GM20000 (cell line): ENCODE measurements at places on chromosomes 5 and 9.

DNA sequence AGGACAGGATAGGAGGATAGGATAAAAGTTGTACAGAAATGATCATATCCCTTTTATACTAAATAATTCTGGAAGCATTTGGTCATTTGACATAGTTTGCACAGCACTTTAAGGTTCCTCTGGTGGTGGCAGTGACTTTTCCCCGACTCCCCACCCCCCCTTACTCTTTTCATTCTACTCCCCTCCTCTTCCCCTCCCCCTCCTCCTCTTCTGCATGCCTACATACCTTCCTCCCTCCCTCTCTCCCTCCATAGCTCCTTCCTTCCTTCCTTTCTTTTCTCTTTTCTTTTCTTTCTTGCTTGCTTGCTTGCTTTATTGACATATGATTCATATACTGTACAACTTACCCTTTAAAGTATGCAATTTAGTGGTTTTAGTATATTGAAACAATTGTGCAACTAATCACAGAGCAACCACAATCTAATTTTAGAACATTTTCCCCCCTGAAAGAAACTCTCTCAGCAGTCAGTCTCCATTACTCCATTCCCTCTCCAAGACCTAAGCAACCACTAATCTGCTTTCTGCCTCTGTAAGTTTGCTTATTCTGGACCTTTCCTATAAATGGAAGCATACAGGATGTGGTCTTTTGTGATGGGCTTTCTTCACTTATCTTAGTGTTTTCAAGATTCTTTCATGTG, 159.0 kb downstream of the HACD4 start:
- no peak for DNase-seq

GRCh38 chr5:20055301-20055700, 67.3 kb upstream of the CDH18 start:
- DNase-seq = no peak

GRCh38 chr9:133959171-133959570, 33.0 kb downstream of the VAV2 start:
- no peak for DNase-seq

DNA sequence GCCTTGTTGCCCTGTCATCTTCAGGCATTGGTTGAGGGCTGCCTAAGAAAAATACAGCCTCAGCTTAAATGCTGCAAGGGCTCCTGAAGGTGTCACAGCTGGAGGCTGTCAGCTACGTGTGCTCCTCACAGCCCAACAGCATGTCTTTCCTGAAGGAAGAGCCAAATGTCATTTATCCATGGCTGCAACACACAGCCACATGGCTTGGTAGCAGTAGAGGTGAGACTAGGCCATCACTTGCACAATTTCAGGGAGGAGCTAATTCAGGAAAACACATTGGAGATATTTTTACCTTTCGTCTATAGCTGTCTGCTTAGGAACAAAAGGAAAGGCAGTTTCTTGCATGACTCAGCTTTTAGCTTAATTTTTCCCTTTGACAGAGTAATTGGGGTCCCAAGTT, 260.7 kb downstream of the SYK start:
- no peak for DNase-seq

DNA sequence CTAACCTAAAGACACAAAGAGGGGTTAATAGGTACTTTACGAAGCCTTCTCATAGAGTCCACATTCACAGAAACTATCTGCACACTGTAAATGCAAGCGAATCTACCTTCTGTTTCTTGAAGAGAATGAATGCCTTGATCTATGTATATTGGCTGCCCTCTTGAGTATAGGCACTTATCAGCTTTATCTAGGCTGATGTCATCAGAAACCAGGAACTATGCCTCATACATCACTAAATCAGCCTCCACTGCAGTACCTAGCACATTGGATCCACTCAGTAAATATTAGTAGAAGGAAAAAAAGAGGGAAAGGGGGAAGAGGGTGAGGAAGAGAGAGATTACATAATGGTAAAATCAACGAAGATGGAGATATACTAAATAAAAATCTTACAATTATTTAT, 477.1 kb downstream of the CAAP1 start:
- no peak for DNase-seq

DNA sequence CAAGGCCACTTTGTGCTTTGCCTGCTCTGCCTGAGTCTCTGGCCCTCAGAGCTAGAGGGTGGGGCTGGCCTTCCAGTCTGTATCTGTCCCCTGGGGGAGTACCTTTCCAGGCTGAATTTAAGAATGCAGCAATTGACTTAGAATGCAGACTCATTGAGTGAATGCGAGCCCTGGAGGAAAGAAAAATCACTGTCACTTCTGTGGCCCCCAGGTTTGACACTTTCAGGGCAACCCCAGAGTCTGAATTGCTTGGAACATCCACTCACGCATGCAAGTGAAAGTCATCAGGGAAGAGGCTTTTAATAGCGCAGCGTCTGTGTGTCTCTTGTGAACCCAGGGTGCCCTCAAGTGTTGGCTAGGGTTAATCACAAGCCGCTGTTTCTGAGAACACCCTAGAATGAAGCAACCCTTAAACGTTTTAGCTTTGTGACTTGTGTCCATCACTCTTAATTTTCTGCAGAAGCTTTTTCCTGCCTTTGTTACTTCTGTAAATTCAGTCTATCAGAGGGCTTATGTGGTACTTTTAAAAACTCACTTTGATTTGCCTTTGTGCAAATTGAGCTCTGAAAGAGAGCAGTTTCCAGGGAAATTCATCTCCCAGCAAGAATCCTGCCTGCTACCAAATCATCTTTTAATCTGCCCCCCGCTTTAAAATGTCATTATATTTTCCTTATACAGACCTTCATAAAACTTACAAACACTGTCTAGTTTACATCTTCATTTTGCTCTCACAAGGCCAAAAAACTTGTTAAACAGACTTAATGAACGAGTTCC, 146.8 kb upstream of the IQGAP2 start:
- DNase-seq = peak; percentile 67

- no peak for DNase-seq
Observed at GRCh38 chr9:84297162-84297821, 43.3 kb downstream of the SLC28A3 start.

DNA sequence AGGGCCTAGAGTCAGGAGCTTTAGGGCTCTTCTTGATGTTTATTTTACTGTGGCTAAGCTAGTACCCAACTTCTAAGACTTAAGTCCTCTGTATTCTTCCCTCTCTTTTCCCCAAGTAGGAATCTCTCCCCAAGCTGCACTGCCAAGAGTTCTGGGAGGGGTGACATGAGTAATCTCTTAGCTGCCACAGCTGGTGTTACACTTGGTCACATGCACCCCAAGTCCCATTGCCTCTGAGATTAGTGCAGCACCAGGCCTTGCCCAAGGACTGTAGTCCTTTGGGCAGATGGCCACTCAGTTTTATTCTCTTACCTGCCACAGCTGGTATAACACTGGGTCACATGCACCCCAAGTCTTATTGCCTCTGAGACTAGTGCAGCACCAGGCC, 114.7 kb upstream of the RIOK2 start:
- no peak for DNase-seq

DNA sequence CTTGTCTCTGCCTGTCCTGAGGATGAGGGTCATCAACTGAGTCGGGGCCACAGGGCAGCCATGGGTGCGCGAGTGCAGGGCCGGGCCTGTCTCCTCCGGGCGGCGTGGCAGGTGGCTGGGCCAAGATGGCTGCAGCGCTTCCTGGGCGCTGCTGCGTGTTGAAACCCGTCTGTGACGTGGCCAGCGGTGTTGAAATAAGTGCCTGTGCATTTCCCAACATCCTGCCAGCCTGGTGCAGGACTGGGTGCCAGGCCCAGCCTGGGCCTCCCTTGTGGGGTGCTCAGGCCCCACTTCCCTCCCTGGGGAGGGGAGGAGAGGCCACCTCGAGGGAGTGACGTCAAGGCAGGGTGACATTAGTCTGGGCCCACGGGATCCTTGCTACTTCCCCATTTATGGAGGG, 45.5 kb downstream of the RXRA start:
- no peak for DNase-seq

GRCh38 chr5:174097486-174098185, 52.1 kb downstream of the NSG2 start:
- no peak for DNase-seq

- no peak for DNase-seq
Observed at GRCh38 chr9:133989625-133990365, 2.3 kb downstream of the VAV2 start.

DNA sequence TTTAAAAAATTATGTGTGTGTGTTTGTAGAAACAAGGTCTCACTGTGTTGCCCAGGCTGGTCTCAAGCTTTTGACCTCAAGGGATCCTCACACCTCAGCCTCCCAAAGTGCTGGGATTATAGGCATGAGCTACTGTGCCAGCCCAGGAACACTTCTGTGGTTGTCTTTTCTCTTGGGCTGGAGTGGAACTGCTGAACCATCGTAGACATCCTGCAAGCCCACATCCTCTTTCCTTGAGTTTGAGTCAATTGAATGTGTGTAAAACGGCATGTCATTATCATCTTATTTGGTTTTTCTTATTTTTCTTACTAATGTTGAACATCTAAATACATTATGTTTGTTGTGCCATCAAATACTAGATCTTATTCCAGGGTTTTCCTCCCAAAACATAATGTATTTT, 40.0 kb downstream of the EHMT1 start:
- DNase-seq = no peak

DNA sequence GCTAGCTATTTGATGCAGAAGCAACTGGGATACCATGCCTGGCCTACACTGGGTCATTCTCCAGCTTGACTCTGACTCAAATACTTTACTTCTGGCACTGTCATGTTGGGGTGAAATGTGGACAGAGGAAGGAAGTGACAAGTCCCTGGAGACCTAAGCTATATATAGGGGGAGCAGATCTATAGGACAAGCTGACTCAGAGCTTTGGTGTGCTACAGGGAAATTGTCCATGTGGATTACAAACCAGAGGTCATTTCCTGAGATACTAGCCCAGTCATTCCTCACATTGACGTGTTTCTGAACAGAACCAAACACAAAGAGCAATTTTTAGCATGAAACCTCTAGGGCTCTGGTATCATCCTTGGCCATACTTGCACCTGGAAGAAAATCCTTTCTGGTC, 531.6 kb upstream of the CLINT1 start:
- no peak for DNase-seq

- DNase-seq = no peak
Observed at GRCh38 chr5:179969110-179969509, 61.4 kb upstream of the TBC1D9B start.

DNA sequence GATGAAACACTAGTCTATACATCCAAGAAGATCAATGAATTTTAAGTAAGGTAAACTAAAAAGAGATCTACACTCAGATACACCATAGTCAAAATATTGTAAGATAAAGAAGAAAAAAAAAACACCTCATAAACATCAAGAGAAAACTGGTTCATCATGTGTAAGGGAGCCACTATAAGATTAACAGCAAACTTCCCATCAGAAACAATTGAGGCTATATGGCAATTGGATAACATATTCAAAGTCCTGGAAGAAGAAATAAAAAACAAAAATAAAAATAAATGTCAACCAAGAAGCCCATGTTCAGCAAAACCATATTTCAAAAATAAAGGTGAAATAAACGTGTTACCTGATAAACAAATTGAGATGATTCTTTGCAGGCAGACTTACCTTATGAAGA, 3.6 kb downstream of the OR13C8 start:
- no peak for DNase-seq

DNA sequence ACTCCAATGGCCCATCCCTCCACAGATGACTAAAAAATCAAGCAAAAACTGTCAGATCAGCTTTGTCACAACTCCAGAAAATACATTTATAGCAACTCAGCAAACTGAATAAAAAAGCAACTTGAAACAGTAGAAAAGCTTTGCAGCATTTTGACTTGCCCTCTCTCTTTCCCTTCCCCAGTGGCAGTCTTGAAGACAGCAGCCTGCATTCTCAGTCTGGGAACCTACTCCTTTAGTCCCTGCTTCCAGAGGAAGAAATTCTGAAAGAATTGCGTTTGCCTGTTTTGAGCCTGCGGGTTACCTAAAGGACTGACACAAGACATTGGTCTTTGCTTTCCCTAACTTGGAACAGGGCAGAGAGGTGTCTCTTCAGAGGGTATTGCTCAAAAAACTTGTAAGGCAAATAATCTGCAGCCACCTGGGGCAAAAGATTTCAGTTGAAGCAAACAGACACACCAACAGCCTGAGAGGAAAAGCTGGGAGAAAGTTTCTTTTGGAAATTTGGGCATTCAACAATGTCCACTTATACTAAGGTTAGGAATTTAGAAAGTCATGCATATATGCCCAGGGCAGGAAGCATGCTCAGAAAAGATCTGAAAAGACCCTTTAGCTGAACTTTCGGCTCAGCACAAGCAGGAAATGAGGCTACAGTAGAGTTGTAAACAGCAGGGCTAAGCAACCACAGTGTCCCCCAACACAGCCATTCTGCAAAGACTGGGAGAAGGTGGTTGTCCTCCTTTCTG, 15.2 kb upstream of the SLC35D2 start:
- peak; percentile 41 for DNase-seq

DNA sequence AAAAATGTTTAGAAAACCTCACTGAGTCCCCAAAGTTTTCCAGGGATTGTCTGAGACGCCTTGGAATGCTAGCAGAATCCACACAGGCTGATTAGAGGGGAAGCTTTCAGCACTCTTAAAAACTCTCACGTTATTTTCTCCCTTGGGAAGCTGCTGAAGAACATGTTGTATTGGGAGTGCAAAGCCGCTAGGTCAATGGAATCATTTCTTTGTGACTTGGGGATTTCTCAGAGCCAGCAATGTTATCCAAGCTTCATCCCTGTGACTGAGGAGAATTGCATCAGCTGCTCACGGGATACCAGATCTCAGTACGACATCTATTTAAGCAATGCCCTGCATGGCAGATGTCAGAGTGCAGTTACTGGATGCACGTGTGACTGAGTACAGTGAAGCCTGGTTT, 426.4 kb upstream of the MPDZ start:
- DNase-seq = no peak

- no peak for DNase-seq
Observed at GRCh38 chr5:15585128-15585527, 85.1 kb downstream of the FBXL7 start.

GRCh38 chr5:98318386-98318785, 455.1 kb upstream of the RGMB start:
- no peak for DNase-seq

DNA sequence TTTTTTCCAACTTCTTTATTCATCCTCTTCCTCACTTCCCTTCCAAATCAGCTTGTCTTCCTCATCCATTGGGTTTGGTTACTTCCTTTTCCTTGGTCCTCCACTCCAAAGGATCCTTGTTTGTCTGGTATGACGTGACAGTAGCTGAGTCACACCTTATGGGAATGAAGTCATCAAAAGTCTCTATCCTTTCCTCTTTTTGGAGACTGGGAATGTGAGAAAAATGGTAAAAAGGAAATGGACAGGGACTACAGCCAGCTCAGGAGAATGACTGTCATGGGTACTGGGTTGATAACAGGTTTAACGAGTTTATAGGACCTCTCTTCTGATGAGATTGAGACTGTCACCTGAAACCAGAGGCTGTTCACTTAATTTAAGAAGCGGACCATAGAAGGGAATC, 76.2 kb upstream of the MYO10 start:
- DNase-seq = no peak

DNA sequence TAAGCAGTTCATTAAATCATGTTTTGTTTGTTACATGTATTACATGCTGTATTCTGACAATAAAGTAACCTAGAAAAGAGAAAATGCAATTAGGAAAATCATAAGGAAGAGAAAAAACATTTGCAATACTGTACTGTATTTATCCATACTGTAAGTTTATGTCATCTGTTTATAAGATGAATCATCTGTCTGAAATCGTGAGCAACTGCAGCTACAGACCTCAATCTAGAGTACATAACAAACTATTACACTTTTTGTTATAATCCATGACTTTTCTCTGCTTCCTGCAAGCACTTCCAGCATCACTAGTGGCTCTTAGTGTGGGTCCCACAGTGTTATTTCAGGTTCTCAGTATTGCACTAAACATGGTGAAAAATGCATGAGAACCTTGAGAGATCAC, 144.4 kb upstream of the NR4A3 start:
- DNase-seq = no peak

GRCh38 chr5:112653638-112654205, 84.0 kb upstream of the APC start:
- no peak for DNase-seq
